ENCODE measurements at places on chromosomes 7 and 10.

DNA sequence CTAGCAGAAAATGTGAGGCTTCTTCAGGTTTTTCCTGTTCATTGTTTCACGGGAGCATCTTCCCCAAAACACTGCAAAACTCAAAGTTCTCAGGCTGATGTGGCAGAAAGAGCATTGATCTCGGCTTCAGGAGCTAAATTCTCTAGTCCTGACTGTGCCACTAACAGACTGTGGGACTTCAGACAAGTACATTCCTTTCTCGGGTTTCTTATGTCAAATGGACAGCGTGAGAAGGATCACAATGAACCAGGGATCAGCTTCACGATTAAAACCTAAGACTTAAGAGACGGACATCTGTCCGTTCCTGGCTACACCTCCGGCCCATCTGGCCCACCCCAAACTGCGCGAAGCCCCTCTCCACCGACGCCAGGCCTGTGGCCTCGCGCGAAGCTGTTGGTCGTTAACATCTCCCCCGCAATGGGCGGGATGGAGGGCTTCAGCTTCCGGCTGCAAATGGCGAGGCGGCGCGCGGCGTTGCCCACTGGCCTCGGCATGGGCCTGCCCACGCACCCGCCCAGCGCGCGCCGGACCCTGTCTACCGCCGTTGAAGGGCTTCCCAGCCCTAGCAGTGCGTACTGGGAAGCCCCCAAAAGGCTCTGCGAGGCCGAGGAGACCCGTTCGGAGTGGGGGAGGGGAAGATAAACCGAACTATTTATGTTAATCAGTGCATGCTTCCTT is 549 bp upstream of the DDX50 start:
- peak; percentile 67 for DNase-seq

- no peak for DNase-seq
Observed at GRCh38 chr7:116717137-116717536, 45.1 kb downstream of the MET start.

- no peak for DNase-seq
Observed at GRCh38 chr10:33914746-33915145, 580.3 kb upstream of the NRP1 start.

- no peak for DNase-seq
Observed at GRCh38 chr10:48445932-48446331, 139.5 kb downstream of the MAPK8 start.

- no peak for DNase-seq
Observed at GRCh38 chr7:135390829-135391228, 119.1 kb downstream of the CNOT4 start.

- DNase-seq, result no peak
Observed at GRCh38 chr7:101633511-101633910, 4.4 kb upstream of the MYL10 start.

DNA sequence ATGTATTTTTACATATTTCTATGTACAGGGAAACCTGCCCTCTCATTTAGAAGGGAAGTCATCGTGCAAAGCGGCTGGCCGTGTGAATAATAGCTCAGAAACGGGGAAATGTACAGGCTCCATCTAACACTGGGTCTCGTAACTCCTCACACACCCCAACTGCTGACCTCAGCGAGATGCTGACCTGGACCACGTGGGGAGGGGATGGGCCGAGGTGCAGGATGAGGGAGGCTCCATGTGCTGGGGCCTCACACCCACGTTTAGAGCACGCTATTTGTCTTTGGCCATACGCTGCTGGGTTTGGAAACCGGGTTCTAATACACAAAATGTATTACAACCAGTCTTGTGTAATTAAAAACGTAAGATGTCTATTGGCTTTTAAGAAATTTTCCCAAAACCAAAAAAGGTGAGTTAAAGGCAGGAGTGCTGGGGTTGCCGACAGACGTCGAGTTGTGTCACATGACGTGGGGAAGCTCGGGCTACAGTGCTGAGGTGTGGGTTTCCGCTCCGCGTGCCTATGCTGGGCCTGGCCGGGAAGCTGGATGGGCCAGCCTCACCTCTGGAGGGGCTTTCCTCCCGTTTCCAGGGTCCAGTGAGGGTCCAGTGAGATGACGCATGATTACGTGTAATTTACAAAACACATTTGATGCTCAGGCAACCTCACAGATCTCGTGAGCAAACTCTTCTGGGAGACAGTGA is 215.6 kb downstream of the DNAJB6 start:
- no peak for DNase-seq

GRCh38 chr7:24907311-24907886 is 72.6 kb downstream of the OSBPL3 start:
- DNase-seq, result no peak

- no peak for DNase-seq
Observed at GRCh38 chr7:112089551-112089950, 116.6 kb downstream of the DOCK4 start.

- DNase-seq, result no peak
Observed at GRCh38 chr7:22728401-22729029, 1.5 kb downstream of the IL6 start.

All from stimulated activated CD4-positive, alpha-beta T cell treated with anti-CD3 and anti-CD28 coated beads, Interleukin-4, amount 100 ng/mL, for 1 hour (primary cell).